Activated naive CD8-positive, alpha-beta T cell treated with anti-CD3 and anti-CD28 coated beads, Interleukin-2, amount 50 U/mL, for 16 hours (primary cell): ENCODE measurements at places on chromosomes 4 and X.

GRCh38 chr4:3639613-3640586, 107.7 kb upstream of the LRPAP1 start:
- no peak for DNase-seq

GRCh38 chr4:110034026-110034393, 121.3 kb downstream of the EGF start:
- DNase-seq, result no peak

DNA sequence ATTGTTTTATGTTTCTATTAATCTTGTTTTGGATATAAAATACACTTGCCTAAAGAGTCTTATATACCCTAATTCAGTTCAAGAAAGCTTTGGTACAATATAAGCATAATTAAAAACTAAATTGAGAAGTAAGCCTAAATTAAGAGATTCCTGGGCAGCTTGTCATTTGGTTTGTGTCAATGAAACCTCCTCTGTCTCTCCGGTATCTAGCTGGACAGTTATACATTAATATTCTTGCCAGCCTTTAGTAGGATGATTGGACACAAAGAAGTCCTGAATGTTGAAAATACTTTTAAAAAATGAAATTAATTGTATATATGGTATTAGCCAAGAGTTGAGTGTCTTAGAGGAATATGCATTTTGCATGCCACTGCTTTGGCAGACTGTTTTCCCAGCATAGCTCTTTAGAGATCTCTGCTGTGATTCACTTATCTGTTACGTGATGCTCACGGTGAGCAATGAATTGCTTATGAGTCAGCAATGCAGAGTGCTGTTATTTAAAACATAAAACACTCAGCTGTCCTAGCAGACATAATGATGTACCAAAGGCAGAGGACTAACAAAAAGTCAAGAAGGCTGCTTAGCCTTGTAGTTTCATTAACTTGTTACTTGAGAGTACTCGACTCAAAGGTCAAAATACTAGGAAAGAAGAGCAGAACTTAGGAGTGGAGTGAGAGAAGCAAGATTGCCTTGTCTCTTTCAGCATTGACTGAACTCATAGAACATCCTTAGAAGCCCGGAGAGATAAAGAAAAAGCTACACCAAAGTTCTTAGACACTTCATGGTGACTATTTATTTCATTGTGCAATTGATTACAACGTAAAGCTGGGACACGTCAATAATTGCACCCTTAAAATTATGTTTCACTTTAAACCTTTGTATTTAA, 1296.1 kb upstream of the PCDH7 start:
- DNase-seq, result no peak

DNA sequence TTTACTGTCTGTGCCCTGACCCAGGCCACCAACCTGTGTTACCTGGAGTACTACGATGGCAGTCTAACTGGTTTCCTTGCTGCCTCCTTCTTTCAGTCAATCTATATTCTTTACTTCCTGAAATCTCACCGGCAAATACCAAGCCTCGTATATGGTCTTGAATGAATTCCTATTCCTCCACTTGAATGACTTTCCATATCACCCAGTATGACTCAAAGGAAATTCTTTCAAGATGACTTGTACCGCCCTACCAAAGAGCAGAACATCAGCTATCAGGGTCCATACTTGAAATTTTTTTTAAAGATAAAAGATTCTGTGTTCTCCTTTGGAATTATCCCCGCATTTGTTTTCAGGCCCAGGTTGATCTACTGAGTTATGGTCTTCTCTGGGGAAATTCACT, 378.0 kb downstream of the AFF2 start:
- DNase-seq, result no peak

DNA sequence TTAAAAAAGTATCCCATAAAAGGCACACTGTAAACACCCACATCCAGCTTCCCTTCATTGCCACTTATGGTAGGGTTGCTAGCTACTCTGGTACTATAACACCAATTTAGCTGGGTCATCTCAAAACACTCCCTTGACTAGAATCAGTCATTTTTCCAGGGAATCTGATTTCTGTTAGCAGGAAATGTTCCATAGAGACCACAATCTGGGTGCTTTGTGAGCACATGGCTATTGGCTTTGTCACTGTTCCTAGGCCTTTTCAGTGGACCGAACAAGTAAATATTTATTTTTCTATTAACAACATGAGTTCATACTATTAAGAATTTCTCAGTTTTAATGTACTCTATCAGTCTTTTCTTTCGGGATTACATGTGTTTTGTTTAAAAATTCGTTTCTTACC, 404.7 kb upstream of the GNPDA2 start:
- no peak for DNase-seq

DNA sequence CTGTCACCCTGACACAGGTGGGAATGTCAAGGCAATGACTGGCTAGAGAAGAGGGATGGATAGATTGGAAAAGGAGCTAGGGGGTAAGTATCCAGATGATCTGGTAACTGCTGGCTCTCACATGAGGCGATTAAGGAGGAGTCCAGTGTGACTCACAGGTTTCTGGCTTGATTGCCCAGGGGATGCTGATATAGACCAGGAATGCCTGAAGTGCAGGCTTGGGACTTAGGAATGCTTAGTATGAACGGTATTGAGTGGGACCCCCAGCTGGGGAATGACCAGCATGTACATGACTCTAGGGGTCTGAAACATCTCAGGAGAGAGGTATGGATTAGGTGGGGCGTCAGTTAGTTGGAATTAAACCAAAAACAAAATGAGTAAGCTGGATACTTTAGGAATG, 65.8 kb upstream of the PRPS1 start:
- DNase-seq, result no peak
